ENCODE measurements at places on chromosomes 3 and 15.

DNA sequence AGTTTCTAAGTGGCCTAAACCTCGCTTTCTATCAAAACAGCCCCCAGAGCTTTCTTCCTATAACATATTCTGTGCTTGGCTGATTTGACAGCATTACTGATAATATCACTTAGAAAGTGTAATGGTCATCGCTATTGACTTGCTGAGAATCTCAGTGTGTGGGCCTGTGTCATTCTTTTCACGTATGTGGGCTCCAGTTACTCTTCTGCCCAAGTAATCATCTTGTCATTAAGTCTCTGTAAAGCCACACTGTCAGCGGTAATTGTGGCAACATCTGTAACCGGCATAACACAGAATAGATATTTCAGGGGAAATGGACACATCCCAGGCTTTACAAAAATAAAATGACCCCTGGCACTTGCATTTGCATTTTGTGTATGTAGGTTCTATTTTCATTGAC lies 313.6 kb upstream of the LMCD1 start:
- DNase-seq = no peak

DNA sequence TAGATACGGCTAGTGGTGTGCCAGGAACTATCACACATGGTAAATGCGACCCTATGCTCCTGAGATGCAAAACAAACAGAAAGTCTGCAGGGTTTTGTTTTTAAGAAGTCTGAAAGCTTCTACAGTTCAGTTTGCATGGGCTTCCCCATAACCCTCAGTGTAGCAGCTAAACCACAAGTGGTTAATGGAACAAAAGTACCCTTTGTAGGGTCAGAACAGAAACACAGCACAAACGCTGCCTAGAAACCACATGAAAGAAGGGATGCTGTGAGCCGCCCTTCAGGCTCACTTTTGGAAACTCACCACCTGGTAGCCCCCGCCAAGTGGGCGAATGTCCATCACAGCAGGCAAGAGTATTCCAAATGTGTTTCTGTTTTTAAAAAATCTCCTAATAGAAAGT lies 46.2 kb downstream of the CTDSPL start:
- no peak for DNase-seq

GRCh38 chr15:69631978-69632377 lies 179.4 kb downstream of the RPLP1 start:
- DNase-seq = no peak

DNA sequence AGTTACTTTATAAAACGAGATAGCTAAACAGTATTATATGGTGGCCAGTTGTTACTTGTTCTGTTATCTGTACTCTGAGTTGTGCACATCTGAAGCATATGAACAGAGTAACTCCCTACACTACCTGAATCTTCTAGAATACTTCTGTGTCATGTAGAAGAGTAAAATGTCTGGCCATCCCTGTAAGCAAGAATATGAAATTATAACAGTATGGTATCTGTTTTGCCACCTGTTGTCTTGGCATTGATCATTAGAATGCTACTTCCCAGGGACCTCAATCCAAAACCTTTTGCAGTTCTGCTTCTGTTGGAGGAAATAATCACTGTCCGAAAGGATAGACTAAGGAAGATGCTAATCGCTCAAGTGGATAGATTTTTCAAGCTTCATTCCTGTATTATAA lies 1.9 kb downstream of the TEX9 start:
- no peak for DNase-seq

DNA sequence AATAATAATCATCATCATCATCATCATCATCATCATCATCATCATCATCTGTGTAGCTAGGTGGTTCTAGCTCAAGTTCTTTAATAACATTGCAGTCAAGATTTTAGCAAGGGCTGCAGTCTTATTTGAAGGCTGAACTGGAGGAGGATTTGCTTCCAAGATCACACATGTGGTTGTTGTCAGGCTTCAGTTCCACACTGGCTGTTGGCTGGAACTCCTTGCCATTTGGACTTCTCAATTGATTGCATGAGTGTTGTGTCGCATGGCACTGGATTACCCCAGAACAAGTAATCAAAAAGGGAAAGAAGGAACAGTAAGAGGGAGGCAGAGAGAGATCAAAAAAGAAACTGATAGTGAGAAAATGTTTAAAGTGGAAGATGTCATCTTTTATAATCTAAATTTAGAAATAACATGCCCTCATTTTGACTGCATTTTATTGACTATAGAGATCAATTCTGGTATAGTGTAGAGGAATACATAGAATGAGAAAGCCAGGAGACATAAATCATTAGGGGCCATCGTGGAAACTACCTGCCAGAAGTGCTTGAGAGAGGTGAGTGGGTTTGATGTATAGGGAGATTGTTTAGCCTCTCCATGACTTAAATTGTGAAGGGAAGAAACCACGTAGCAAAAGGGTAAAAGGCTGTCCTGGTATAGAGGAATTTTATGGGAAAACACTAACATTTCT lies 346.6 kb upstream of the RBMS3 start:
- DNase-seq = no peak

- peak; percentile 37 for DNase-seq
These were observed 85.3 kb upstream of the LIMD1 start for GRCh38 chr3:45509038-45509767.

- DNase-seq = no peak
These were observed 12.4 kb downstream of the ANO10 start for GRCh38 chr3:43609406-43609805.

DNA sequence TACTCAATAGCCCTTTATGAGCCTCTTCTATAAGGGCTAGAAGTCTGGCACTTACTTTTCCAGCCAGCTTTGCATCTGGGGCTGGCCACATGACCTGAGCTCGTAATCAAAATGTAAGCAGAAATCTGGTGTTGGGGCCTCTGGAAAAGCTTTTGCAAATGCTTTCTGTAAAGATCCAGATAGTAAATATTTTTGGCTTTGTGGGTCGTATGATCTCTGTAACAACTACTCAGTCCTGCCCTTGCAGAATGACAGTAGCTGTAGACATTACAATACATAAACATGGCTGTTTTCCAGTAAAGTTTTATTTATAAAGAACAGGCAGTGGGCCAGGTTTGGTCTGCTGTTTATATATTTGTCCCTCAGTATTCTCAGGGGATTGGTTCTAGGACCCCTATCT lies 46.2 kb upstream of the THRB start:
- DNase-seq = no peak

DNA sequence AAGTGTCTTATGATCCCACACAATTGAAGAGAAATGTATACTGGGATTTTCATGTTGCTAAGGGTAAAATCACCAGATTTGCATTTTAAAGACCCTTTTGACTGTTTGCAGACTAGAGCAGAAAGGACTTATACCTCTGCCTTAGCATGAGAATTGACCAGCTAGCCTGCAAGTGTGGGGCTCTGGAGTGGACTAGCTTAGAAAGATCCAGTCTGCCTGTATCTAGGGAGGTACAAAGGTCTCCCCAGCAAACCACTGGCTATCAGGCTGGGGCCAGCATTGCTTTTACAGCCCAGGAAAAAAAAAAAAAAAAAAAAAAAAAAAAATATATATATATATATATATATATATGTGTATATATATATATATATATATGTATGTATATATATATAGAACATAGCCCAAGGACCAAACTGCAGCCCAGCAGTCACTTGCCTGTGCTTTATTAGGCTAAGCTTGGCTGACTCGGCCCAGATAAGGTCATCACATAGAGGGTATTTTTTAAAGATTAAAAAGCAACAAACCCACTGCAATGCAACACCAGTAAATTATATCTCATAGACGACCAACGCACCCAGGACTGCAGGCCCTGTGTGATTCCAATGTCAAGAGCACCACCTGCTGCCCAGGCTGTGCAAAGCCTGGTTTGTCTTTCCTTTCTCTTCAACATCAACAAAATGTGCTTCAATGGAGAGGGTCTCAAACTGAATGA lies 63.7 kb downstream of the DCLK3 start:
- DNase-seq = no peak

Data from stimulated activated CD4-positive, alpha-beta T cell treated with anti-CD3 and anti-CD28 coated beads, TNF-alpha, amount 100 ng/mL, for 24 hours (primary cell).